Cortex of kidney (tissue), 1 donor: ENCODE measurements at places on chromosomes 7 and 10.

DNA sequence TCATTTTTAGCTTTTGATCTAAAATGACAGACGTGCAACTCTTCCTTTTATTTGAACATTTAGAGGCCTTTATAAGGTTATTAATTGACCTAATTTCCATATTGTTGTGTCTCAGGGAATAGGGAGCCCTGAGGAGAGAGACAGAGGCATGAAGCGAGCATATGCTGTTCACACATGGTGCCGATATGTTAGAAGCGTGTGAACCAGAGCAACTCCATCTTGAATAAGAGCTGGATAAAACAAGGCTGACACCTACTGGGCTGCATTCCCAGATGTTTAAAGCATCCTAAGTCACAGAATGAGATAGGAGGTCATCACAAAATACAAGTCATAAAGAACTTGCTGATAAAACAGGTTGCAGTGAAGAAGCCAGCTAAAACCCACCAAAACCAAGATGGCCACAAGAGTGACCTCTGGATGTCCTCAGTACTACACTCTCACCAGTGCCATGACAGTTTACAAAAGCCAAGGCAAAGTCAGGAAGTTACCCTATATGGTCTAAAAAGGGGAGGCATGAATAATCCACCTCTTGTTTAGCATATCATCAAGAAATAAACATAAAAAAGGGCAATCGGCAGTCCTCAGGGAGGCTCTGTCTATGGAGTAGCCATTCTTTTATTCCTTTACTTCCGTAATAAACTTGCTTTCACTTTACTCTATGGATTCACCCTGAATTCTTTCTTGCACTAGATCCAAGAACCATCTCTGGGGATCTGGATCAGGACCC lies 80.1 kb downstream of the SEC61G start:
- DNase-seq: no peak

GRCh38 chr7:128431221-128431620 lies 21.4 kb upstream of the IMPDH1 start:
- no peak for DNase-seq

DNA sequence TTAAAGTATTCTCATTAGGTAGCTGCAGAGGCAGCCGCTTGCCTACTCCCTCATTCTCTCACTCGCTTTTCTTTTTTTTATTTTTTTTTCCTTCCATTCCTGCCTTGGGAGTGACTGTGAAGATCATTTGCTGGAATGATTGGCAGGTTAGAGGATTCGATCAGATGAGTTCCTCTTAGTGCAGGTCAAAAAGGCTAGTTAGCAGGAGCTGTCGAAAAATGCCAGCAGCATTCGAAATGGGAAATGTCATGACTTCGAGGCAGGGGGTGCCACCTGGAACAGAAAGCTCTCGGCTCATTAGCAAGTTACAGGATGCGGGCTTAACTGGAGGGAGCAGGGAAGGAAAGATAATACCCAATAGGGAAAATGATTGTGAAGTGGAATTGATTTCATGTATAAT lies 137.5 kb upstream of the FZD1 start:
- DNase-seq: no peak

DNA sequence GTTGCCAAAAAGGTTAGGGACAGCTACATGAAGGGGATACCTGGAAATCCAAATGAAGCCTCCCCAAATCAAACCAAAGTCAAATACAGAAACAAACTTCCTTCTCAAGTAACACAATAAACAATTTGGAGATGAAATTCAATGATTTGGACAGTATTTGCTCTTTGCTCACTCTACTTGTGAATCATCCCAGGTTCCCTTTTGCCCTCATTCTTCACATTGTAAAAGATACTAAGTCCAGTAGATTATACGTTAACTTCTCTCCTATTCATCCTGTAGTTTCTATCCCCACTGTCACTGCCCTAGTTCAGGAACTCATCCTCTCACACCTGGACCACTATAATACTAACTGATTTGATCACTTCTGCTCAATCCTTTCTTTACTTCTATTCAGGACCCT lies 28.3 kb downstream of the FZD1 start:
- DNase-seq: no peak

GRCh38 chr10:44323838-44324237 lies 61.1 kb downstream of the CXCL12 start:
- DNase-seq: no peak

DNA sequence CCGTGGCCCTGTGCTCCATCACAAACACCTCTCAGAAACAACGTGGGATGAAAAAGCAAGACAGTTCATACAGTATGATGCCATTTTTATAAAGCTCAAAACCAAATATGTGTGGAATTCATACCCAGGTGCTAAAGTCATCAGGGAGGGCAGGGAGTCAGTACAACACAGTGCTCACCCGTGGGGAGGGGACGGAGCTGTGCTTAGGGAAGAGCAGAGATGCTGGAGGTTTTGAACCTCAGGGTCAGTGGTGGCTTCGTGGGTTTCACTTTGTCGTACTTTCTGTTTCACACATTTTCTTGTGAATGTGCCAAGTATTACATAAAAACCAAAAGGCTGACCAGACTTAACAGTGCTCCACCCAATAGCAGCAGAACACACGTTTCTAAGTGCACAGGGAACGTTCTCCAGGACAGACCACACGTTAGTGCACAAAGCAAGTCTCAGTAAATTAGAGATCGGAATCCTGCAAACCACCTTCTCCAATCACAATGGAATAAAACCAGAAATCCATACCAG lies 21.2 kb downstream of the ZMIZ2 start:
- no peak for DNase-seq

DNA sequence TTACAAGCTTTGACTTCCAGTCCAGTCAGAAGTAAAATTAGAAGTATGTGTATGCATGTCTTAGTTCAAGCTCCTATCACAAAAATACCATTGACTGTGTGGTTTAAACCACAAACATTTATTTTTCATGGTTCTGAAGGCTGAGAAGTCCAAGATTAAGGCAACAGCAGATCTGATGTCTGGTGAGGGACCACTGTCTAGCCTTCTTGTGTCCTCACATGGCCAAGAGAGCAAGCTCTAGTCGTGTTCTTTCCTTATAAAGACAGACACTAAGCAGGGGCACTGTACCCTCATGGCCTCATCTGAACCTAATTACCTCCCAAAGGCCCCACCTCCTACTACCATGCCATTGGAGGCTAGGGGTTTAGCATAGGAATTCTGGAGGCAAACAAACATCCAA lies 41.3 kb upstream of the ARL4A start:
- DNase-seq: no peak

GRCh38 chr10:124307591-124307990 lies 111.1 kb downstream of the OAT start:
- no peak for DNase-seq

- DNase-seq: no peak
Observed at GRCh38 chr10:124351481-124352220, 67.1 kb downstream of the OAT start.

DNA sequence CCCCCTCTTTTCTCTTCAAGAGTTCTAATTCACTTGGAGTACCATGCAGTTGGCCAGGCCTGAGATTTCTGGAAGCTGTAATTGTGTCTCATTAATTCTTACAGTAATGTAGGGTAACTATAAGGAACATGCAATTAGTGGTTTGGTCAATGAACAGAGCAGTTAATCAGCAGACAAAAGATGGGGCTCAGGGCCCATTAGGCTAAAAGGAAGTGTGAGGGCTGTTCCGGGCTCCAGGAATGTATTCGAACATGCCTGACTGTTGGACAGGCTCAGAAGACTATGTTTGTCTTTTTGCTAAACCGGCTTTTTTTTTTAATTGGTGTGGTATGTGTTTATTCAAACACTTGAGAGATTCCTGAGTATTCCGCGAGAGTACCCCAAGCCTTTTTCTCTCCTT lies 42.5 kb upstream of the FZD8 start:
- DNase-seq: no peak

DNA sequence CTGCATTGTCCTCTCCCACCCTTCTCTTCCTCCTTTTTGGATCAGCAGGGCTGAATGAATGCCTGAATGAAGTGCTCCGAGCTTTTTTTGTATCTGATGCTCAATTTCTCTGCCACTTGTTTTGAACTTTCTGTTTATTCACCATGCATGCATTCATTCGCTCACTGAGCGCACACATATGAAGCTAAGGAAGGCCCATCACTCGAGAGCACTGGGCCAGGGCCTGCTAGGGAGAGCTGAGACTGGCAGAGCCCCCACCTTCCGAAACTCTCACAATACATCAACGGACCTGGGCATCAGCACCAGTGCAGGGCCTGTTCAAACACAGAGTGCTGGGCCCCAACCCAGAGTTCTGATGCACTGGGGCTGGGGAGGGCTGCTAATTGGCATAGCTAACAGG lies 45.7 kb downstream of the RPS24 start:
- no peak for DNase-seq

DNA sequence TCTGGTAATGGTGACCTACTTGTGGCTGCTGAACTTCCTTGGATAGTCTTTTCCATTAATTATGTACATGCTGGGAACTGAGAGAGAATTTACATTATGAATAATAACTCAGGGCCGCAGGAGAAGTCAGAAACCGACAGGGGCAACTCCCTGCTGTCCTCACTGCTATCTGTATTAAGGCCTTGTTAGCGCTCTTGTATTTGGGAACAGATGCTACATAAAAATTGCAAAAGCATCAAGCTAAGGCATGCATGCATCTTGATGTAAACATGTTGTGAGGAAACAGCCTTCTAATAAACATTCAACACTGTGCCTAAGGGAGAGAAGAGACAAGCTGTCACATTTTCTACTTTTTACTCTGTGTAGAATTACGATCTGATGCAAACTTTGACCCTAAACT lies 158.4 kb downstream of the PARD3 start:
- no peak for DNase-seq

DNA sequence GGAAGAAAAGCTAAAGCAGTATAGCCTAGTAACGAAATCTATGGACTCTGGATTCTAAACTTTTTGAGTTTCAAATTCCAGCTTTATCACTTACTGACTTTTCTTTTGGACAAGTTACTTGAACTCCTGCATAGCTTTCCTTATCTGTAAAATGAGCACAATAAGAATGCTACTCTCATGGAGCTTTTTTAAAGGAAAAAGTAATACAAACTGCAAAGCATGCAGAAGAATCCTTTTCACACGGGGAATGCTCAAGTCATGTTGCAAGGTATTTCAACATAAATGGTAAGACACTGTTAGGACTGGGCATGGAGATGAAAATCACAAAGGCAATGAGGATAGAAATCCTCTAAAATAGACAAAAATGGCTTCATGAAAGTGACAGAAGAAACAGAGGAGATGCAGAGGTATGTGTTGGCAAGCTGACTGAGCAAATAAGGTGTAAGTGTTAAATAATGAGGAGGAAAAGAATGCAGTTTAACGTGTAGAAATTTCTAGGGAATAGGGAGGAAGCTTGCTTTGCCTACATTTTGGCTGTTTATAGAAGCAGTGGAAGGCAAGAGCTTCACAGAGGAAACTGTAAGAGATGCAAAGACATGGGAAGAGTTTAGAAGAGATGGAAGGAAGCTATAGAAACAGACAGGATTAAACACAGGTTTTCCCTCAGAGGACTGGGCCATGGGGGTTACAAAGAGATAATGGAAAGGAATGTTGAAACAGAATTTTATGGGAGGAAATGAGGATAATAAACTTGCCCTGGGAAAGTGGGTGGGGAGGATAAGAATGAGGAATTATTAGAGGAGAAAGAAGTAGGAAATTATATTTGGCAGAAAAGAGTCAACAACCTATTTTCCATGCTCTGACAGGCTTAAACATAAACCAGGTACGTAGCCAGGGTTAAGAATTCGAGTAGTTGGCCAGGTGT lies 28.8 kb upstream of the SNX13 start:
- DNase-seq: no peak

DNA sequence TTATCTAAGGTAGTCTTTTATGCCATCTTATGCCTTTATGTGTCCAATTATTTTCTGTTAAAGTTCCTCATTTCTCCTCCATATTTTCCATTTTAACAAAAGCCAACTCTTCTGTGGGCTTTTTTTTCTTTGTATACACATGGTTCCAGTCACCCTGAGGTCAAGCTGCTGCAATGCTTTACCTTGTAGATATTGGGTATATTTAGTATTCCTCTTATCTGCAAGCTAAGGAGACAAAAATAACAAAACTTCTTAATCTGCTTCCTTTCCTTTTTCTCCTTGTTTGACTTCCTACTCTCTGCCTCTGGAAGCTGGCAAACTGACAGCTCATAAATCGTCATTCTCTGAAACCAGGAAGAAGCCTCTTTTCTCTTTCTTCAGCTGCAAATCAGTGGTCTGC lies 885.0 kb upstream of the LRRN3 start:
- no peak for DNase-seq

- DNase-seq: no peak
Observed at GRCh38 chr10:44932517-44933450, 21.6 kb downstream of the TMEM72 start.

GRCh38 chr10:1243486-1244234 lies 187.5 kb downstream of the WDR37 start:
- DNase-seq: no peak
